ENCODE measurements at places on chromosomes 5 and 9.

GRCh38 chr5:102916109-102916508 is 161.0 kb downstream of the PAM start:
- no peak for DNase-seq

GRCh38 chr5:159787837-159788236 is 128.4 kb upstream of the ADRA1B start:
- DNase-seq: peak; percentile 18

- DNase-seq: no peak
Observed at GRCh38 chr5:142944140-142944539, 174.0 kb downstream of the ARHGAP26 start.

- peak; percentile 85 for DNase-seq
Observed at GRCh38 chr5:153629027-153629895, 138.8 kb downstream of the GRIA1 start.

DNA sequence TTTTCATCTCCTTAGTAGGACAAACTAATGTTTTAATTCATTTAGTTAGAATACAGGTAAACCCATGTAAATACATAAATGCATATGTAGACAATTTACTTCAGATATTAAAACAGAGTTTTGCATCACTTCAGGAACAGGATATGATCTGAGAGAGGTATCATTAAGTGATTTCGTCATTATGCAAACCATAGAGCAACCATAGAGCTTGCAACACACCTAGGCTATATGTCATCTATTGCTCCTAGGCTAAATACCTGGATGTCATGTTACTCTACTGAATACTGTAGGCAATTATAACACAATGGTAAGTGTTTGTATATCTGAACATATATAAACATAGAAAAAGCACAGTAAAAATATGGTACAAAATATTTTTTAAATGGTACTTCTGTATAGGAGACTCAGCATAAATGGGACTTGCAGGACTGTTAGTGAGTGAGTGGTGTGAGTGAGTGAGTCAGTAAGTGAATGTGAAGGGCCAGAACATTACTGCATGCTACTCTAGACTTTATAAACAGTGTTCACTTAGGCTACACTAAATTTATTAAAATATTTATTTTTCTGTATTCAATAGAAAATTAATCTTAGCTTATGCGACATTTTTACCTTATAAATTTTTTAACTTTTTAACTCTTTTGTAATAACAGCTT is 1377.5 kb upstream of the CDH9 start:
- no peak for DNase-seq

DNA sequence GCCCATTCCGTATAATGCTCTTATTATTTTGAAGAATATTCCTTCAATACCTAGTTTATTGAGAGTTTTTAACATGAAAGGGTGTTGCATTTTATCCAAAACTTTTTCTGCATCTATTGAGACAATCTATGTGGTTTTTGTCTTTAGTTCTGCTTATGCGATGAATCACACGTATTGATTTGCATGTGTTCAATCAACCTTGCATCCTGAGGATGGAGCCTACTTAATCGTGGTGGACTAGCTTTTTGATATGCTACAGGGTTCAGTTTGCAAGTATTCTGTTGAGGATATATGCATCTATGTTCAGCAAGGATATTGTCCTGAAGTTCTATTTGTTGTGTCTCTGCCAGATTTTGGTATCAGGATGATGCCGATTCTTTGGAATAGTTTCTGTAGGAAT is 1070.3 kb upstream of the CDH18 start:
- no peak for DNase-seq

- no peak for DNase-seq
Observed at GRCh38 chr5:9771079-9771478, 140.9 kb upstream of the TAS2R1 start.

- peak; percentile 67 for DNase-seq
Observed at GRCh38 chr5:55850839-55851674, at the start of gene IL31RA. Gene IL31RA, plus strand, starts transcription at chr5:55851357. Its CDS starts 214 bp downstream, at chr5:55851571.

GRCh38 chr9:5872511-5872910 is 18.2 kb upstream of the MLANA start:
- DNase-seq: no peak

DNA sequence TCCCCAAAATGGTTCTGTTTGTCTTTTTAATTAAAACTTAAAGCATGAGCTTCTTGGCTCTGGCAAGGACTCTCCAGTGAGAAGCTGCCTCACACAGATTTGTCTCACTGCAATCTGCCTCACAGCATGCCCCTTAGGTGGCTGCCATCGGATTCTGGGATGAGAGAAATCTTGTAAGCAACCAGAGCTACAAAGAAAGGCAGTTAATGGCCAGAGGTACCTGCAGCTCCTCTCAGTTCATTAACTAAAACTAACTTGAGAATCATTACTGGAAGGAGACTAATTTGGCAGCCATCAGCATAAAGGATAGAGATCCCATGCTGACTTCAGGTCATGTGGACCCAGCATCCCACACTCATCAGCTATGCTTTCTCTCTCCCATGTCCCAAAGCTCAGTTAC is 220.6 kb upstream of the DMAC1 start:
- no peak for DNase-seq

- no peak for DNase-seq
Observed at GRCh38 chr5:32241034-32241783, 67.1 kb upstream of the GOLPH3 start.

- DNase-seq: no peak
Observed at GRCh38 chr5:14342306-14342705, 199.2 kb downstream of the TRIO start.

DNA sequence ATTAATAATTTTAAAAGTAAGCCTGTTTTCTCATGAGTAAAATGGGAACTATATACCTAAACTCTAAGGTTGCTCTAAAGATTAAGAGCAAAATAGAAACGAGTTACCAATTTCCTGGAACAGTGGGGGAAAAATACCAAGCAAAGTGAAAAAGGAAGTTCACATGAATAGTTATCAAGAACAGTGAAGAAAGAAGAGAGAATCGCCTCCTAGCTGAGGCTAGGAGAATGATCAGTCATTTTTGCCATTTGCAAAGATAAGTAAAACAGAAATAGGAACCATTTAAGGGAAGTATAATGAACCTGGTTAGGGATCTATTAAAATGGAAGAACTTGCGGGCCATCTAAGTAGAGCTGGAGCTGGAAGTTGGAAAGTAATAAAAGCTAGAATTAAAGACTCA is 50.7 kb downstream of the P4HA2 start:
- DNase-seq: no peak

DNA sequence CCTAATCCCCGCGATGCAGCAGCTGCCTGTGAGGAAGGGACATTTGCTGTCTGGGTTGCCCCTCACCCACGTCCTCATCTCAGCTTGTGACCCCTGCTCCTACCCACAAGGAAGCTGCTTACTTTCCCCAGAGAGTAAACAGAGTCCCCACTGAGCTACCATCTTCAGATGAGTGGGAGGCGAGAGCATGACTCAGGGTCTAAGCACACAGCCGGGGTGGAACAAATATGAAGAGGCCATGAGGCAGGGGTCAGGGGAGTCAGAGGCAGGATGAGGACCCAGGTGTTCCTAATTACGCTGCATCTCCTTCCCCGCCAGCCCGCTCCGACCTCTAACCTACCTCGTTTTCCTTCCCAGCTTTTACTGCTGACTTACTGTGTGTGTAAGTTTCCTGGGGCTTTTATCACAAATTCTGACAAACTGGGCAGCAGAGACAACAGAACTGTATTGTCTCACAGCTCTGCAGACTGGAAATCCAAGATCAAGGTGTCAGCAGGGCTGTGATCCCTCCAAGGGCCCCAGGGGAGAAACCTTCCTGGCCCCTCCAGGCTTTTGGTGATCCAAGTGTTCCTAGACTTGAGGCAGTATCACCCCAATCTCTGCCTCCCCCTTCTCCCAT is 94.0 kb upstream of the DNAH5 start:
- peak; percentile 72 for DNase-seq

GRCh38 chr5:65672796-65673195 is 48.0 kb downstream of the SHLD3 start:
- peak; percentile 39 for DNase-seq

DNA sequence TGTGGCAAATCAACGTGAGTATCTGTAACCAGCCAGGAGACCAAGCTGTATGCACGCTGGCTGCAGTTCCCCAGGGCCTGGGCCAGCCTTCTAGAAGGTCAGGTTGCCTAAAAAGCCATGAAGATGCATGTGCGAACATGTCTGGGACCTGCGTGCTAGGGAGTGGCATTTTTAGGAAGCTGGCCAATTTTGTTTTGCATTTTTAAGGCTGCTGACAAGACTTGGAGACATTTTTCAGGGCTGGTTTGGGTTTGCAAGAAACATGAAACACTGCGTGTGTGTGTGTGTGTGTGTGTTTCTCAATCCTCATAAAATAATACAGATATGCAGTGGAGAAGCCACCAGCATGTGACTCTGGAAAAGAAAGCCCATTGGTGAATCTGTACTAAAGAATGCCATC is 5.1 kb downstream of the TGFBI start:
- DNase-seq: peak; percentile 32

GRCh38 chr5:6728011-6728794 is 15.0 kb downstream of the TENT4A start:
- DNase-seq: no peak

- no peak for DNase-seq
Observed at GRCh38 chr5:54150841-54151240, 159.5 kb downstream of the ARL15 start.

DNA sequence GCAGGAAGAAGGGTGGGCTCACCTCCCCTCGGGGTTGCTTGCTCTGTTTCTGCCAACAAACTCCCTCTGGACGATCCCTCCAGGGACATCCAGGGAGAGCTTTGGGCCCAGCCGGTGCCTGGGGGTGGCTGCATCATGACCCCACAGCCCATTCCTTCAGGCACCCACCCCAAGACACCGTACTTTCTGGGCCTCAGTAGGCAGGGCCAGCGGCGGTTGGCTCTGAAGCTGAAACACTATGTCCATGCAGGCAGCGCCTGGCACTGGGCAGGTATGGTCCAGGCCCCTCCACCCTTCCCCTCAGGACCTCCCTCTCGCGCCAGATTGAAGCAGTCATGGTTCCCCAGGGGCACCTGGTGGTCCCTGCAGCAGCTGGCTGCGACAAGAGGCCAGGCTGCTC is 18.5 kb upstream of the SUSD3 start:
- no peak for DNase-seq

DNA sequence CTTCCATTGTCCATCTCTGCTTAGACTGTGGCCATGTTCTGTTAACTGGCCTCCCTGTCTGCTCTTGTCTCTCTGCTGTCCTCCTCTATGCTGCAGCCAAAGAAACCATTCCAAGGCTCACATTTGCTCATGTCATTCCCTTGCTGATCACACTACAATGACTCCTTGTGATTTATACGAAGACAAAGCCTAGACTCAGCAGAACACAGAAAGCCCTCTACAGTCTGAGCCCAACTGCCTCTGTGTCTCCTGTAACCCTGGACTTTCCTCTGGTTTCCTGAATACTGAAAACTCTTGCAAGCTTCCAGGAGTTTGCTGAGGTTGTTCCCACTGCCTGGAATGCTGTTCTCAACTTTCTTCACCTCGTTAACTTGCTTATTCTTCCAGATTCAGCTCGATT is 191.8 kb downstream of the TMEM38B start:
- no peak for DNase-seq

DNA sequence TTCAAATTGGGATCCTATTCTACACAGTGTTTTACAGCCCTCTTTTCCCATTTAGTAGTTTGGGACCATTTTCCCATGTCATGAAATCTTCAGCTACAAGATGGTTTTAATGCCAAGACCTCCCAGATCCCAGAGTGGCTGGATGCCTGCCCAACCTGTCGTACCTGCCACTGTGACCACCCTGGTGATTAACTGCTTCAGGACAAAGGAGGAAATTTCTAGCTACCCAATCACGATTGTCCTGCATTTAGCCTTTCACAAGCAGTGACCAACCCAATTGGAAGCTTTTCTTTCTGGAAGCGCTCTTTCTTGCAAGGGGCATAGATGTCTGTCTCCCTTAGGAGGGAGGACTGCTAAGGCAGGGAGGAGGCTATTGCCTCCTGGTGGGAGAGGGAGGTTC is 13.8 kb downstream of the IL9 start:
- no peak for DNase-seq

GRCh38 chr9:121786543-121786948 is 135.1 kb downstream of the DAB2IP start:
- DNase-seq: no peak

DNA sequence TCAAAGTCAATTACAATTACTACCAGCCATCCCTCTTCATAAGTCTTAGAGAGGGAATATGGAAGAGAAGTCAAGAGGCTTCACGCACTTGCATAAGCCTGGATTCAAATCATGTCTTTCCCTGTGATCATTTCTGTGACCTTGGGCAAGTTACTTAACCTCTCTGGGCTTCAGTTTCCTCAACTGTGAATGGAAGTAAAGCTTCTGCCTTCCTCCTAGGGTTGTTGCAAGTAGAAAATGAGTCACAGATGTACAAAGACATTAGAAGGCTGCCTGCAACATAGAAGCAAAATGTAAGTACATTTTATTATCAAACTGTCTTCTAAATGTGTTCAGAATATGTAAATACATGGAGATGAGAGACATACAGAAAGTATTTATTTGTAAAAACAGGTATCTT is 42.3 kb upstream of the SEMA6A start:
- DNase-seq: no peak

DNA sequence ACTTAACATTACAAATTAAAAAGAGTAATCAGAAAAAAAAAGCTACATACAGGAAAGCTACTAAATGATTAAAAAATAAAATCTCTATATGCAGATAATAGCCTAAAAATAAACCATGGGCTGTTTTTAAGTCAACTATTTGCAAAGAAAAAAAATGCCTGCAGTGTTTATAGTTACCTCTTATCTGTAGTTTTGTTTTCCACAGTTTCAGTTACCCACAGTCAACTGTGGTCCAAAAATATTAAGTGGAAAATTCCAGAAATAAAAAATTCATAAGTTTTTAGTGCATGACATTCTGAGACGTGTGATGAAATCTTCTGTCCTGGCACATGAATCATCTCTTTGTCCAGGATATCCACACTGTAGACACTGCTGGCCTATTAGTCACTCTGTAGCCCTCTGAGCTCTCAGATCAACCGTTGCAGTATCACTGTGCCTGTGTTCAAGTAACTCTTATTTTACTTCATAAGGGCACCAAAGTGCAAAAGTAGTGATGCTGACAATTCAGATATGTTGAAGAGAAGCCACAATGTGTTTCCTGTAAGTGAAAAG is 59.2 kb downstream of the PRELID2 start:
- peak; percentile 88 for DNase-seq

DNA sequence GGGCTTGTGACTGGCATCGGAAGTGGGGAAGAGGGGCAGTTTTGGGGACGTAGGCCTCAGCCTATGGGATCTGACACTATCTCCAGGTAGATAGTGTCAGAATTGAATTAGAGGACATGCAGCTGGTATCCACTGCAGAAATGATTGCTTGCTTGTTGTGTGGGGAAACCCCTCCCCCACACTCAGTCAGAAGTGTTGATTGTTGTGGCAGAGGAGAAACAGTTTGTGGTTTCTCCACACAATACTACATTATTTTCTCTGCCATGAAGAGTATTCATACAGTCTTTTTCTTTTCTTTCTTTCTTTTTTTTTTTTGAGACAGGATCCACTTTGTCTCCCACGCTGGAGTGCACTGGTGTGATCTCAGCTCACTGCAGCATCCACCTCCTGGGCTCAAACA is 113.9 kb downstream of the ARRDC3 start:
- DNase-seq: no peak

DNA sequence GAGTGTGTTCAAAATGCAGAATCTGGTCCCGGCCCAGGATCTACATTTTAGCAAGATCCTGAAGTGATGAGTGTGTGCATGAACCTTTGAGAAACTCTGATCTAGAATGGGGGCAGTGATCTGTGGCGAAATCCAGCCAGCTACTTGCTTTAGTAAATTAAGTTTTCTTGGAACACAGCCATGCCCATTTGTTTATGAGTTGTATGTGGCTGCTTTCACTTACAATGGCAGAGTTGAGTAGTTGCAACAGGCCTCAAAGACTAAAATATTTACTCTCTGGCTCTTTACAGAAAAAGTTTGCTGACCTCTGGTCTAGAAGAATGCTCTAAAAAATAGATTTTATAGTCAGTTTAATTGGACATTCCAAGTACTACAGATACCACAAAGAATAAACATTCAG is 588.3 kb downstream of the BNC2 start:
- DNase-seq: no peak

All from AG20443 (cell line).